RWPE1 (cell line): ENCODE measurements at places on chromosomes 7 and 10.

DNA sequence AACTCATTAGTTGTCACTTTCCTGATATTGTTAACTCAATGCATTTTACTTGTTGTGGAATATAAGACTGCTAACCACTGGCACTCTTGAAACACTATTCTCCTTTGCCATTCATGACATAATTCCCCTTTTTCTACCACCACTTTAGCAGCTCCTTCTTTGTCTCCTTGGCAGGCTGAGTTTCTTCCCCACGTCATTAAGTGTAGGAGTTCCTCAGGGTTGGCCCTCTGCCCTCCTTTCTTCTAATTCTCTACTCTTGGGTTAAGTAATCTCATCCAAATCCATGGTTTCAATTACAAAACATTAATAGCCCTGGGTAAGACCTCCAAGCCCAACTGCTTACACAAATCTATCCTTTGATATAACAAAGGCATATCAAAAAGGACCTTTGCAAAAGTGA, 175.1 kb downstream of the HGF start:
- DNase-seq = no peak

GRCh38 chr10:589961-590680, 99.3 kb downstream of the DIP2C start:
- DNase-seq = no peak

- peak; percentile 7 for DNase-seq
These were observed 153.6 kb downstream of the TYW1B start for GRCh38 chr7:72674394-72674793.

- peak; percentile 30 for DNase-seq
These were observed 621 bp upstream of the FAM13C start for GRCh38 chr10:59362959-59363381.
